ENCODE measurements at places on chromosomes 4 and X.

- DNase-seq: no peak
Observed at GRCh38 chr4:150149381-150149780, 71.1 kb downstream of the DCLK2 start.

DNA sequence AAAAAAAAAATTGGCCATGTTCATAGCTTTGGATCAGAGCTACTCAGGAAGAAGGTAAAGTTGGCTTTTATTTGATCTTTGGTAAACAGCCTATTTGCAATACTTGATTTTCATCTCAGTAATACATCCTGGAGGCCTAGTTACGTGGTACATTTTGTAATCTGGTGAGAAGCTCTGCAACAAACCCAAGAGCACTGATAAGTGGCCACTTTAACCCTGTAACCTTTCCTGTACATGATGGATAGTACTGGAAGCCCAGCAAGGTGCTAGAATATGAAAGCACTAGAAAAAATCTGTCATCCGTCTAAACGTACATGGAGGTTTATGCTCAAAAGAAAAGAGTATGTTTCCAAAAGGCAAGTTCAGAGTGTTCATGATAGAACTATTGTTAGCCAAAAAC, 88.3 kb upstream of the BMP2K start:
- no peak for DNase-seq

DNA sequence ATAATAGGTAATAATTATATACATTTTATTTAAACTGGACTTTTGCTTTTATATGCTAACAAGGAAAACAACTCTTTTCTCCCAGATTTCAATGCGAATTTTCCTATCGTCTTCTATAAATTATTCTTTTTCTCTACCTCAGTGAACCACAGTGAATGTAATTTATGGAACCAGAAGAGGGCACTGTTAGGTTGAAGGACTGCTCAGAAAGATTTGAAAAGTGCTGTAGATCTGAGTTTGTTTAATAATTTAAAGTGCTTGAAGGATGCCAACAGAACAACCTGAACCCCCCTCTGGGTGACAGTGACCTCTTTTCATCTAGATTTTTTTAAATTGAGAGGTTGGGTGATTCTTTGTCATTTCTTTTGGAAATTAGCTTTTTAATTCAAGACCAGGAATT, 54.9 kb downstream of the PHOX2B start:
- DNase-seq: peak; percentile 72

DNA sequence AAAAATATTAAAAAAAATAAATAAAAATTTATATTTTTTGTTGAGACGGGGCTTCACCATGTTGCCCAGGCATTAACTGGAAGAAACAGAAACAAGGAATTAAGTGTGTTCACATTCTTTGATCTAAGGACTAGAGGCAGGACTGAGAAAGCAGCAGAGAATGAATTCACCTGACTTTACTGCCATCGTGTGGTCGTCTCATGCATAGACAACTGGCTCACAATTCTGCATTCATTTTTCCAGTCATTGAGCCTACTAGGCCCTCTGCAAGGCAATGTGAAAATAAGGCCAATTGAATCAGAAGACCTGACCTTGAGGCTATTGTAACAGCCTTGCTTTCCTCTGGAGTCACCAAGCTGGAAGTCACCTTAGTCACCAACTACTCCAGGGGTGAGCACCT, 37.4 kb downstream of the LHFPL1 start:
- peak; percentile 70 for DNase-seq

- no peak for DNase-seq
Observed at GRCh38 chrX:130071611-130072344, 38.5 kb downstream of the ELF4 start.

Measured in choroid plexus epithelial cell (primary cell).